ENCODE measurements at places on chromosomes 3 and 15.
A peak's percentile ranks its signal among the peaks of the same experiment; 100 is the strongest.

DNA sequence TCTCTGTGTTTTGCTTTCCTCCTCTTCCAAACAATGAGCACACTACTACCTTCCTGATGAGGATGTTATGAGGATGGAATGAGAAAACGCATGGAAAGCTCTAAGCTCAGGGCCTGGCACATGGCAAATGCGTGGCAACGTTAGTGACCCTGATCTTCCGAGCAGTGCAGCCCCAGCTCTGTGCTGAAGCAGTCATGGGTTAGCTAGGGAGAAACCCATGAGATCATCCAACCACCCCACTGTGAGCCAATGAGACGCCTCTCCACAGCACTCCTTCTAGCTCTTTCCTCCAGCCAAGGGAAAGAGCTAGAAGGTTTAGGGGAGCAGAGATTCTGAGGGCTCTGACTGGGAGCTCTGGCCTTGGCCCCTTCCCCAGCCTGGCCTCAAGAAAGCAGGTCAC, 4.5 kb downstream of the CPN2 start:
- no peak for DNase-seq

- no peak for DNase-seq
Measured at GRCh38 chr15:41809526-41810220, 18.2 kb upstream of the JMJD7 start.

GRCh38 chr3:17357035-17357710, 385.3 kb downstream of the TBC1D5 start:
- no peak for DNase-seq

DNA sequence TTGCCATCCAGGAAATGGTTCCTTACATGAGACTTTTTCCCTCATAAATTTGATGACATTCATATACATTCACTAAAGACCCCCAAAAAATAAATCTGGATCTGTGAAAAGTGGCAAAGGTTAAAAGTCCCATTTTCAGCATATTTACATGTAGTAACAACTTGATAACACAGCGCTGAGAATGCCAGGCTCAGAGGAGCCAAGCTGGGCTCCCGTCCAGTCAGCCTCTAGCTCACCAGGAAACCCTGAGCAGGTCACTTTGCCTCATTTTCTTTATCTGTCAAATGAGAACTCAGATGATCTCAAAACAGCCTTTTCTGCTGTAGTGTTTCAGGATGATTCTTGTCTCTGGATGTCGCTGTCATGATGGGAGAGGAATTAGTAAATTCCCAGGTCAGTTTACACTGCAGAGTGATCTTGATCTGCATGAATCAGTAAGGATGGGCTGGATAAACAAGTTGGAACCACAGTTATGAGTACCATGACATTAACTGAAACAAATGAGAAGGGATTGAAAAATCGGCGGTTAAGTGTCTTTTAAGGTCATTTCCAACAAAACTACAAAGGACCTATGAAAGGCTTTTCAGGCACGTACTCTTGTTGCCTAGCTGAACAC, 82.8 kb downstream of the PPARG start:
- DNase-seq: no peak

- peak; percentile 63 for DNase-seq
Measured at GRCh38 chr15:71252044-71252739, 136.9 kb downstream of the THSD4 start.

GRCh38 chr3:136750209-136750896, 1.8 kb downstream of the STAG1 start:
- DNase-seq: peak; percentile 19

DNA sequence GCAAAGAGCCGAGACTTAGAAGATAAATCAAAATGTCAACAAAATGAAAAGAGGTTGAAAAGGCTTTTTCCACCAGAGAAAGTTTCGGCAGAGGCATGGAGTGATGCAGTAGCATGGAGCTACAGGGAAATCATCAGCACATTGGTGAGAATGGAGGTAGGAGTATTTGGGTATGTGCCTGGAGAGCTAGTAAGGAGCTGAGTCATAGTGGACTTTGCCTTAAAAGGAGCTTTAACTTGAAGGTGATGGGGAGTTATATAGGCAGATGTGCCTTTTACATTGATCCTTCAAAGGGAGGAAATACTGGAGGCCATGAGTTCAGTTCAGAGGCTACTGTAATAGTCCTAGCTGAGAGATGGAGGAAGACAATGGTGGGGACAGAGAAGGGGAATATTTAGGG, 44.3 kb downstream of the IL5RA start:
- peak; percentile 17 for DNase-seq

GRCh38 chr3:128432971-128433836, 33.5 kb downstream of the DNAJB8 start:
- DNase-seq: no peak

DNA sequence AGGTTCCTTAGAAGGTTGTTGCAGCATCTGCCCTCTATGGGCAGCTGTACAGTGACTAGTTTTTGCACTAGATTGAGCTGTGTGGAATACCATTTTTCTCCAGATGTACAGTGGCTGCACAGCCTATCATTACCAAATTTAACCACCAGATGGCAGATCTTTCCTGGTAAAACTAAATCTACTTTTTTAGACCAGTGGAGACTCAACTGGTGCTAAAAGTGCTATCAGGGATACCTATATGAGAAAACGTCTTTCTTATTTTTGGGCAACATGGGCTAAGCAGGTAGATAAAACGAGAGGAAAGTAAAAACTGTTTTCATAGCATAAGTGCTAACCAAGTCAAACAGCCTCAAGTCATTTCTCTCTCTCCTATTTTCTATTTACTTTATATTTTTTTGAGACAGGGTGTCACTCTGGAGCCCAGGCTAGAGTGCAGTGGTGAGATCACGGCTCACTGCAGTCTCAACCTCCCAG, 21.2 kb downstream of the IGSF10 start:
- DNase-seq: peak; percentile 88

DNA sequence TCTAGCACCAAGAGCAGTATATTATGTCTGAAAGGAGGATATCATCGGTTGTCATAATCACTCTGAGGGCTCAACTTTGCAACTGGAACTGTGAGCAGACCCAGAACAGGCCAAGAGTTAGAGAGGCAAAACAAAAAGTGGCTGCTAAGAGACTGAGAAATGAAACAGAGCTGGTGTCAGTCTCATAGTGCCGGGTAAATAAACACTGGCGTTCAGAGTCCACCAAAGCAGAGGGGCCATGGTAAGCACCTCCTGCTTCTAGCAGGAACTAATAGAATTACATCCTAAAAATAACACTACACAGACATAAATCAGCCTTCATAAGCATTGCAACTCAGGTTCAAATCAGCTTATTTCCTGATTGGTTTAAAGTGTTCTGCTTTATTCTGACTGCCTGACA, 10.3 kb upstream of the IL12A start:
- no peak for DNase-seq

GRCh38 chr15:56806148-56806536, 72.8 kb upstream of the ZNF280D start:
- no peak for DNase-seq

DNA sequence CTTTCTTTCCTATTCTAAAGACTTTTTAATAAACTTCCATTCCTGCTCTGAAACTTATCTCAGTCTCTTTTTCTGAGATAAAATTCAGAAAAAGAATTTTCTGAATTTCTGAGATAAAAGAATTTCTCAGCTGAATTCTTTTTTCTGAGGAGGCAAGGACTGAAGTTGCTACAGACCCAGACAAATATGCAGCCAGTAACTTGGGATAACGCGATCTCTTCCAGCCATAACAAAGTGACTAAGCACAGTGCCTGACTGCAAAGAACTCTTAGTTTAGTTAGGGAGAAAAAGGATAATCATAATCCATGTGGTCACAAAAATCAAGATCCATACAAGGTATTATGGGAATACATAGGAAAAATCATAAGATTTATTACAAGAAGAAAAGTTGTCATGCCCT, 222.0 kb upstream of the GAP43 start:
- DNase-seq: peak; percentile 91

GRCh38 chr3:184003187-184003967, 14.3 kb downstream of the ABCC5 start:
- DNase-seq: peak; percentile 79

- DNase-seq: peak; percentile 84
Measured at GRCh38 chr3:70811880-70812279, 499.4 kb upstream of the MDFIC2 start.

- DNase-seq: no peak
Measured at GRCh38 chr3:194271460-194272035, 79.6 kb downstream of the CPN2 start.

GRCh38 chr15:70741107-70741531, 22.2 kb downstream of the UACA start:
- DNase-seq: peak; percentile 96

GRCh38 chr3:69413551-69414207, 27.8 kb upstream of the FRMD4B start:
- DNase-seq: no peak

- DNase-seq: no peak
Measured at GRCh38 chr15:97680606-97681220, 279.8 kb upstream of the ARRDC4 start.

DNA sequence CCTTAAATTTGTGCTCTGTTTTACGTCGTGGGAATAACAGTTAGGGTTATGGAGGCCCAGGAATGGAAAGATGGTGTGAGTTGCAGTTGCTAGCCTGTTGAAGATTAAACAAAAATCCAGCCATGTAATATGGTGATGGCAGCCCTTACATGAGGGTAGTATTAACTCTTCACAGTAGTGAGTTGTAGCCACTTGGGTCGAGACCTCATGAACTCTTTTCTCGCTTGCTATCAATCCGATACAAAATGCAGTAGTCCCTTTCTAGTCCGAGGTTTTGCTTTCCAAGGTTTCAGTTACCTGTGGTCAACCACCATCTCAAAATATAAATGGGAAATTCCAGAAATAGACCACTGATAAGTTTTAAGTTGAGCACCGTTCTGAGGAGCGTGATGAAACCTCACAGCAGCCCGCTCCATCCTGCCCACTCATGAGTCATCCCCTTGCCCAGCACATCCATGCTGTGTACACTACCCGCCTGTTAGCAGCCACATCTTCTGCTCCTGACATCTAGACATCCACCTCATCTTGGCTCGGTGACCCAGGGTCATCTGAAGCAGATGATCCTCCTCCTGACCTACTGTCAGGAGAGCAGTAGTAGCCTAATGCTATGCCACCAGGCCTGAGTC, 177.9 kb downstream of the CDIN1 start:
- peak; percentile 39 for DNase-seq

DNA sequence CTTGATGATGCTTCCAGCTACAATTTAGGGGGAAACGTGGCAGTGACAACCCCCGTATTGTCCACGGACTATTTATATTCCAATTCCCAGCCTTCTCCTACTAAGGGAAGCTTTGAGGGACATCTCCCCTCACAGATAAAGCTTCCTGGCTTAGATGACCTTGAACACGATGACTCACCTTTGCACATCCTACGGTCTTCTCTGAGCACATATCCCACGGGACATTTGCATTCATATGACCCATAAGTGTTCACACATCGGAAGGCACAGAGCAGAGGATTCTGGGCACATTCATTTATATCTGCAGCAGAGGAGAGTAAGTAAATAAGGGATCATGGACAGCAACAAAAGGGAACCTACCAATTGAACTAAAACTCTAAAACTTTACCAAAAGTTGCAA, 101.5 kb downstream of the DUT start:
- no peak for DNase-seq

GRCh38 chr15:101613130-101614000, 38.8 kb downstream of the TM2D3 start:
- peak; percentile 54 for DNase-seq

- DNase-seq: peak; percentile 57
Measured at GRCh38 chr3:71063773-71064290, 519.7 kb downstream of the FOXP1 start.

DNA sequence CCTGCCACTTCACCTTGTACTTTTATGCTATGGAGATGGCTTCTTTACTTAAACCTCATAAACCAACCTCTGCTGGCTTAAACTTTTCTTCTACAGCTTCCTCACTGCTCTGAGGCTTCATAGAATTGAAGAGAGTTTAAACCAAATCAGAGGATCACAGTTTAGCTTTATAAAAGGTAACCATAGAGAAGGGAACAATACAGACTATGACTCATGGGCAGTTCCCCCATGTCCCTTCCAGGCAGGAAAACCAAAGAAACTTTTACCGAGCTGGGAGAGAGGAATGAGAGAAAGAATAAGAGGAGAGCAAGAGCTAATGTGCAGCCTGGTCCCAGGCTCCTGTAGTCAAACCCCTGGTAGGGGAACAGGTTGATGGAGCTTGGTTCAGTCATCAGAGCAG, 53.9 kb upstream of the NEDD4 start:
- peak; percentile 68 for DNase-seq

DNA sequence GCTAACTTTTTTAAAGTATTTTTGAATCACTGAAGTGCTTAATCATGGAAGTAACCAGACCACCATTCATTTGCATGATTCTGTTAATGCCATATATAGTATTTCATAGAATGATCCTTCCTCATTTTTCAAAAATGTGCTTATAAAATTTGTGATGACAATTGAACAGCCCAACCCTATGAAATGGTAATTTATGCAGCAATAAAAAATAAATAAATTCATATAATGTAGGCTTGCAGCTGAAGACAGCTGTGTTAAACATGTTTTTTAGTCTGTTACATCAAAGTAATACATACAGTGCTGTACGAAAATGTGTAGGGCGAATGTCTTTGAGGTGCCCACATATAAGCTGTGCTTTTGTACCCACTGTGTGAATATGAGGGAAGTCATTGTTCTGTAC, 131.7 kb downstream of the FILIP1L start:
- no peak for DNase-seq

GRCh38 chr3:148101061-148101460, 596.6 kb upstream of the AGTR1 start:
- no peak for DNase-seq

DNA sequence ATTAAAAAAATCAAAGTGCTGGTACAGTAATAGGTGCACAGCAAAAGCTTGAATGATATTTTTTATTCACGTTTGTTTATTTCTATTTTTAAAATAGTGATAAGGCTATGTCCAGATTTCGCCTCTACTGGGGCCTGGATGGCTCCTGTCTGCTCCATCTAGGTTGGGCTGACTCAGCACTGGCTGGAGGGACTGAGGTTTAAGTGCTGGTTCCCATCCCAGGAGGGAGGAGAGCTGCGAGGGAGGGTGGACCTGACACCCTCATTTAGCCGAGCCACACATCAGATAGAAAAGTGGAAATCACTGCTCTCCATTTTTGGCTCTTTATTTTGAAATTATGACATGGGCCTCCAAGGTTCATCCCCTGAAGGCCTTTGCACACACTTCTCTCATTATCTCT, 95.4 kb upstream of the AGBL1 start:
- DNase-seq: no peak
